ENCODE measurements at places on chromosomes 2 and 18.

DNA sequence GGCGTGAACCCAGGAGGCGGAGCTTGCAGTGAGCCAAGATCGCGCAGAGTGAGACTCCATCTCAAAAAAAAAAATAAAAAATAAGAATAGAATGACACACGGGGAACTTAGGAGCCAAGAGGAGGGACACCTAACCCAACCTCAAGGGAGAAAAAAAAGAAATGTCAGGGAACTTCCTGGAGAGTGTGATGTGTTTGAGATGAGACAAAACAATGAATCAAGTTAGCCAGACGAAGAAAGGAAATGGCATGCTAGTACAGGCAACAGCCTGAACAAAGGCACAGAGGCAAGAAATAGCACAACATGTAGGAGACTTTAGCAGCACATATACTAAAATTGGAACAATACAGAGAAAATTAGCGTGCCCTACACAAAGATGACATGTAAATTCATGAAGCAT lies 36.7 kb upstream of the PAPOLG start:
- no peak for DNase-seq

DNA sequence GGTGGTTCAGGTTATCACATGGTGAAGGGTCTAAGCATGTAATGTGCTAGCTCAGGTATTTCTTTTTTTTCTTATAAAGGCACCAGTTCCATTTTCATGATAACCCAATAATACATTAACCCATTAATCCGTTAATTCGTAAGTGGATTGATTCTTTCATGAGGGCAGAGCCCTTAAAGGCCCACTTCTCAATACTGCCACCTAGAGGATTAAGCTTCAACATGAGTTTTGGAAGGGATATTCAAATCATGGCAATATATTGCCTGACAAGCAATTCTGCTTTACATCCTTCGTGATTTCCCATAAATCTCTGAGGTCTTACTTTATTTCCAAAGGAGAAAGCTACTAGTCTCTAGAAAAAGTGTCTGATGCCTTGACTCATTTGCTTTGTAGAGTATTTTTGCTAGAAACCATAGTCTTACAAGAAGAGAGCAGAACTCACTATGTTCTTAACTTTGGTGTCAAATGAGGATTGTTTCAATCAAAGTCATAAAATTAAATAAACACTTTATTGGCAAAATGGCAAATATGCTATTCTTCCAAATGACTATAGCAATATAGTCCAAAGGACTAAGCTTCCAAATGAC lies 271.3 kb downstream of the KCNS3 start:
- DNase-seq: no peak

DNA sequence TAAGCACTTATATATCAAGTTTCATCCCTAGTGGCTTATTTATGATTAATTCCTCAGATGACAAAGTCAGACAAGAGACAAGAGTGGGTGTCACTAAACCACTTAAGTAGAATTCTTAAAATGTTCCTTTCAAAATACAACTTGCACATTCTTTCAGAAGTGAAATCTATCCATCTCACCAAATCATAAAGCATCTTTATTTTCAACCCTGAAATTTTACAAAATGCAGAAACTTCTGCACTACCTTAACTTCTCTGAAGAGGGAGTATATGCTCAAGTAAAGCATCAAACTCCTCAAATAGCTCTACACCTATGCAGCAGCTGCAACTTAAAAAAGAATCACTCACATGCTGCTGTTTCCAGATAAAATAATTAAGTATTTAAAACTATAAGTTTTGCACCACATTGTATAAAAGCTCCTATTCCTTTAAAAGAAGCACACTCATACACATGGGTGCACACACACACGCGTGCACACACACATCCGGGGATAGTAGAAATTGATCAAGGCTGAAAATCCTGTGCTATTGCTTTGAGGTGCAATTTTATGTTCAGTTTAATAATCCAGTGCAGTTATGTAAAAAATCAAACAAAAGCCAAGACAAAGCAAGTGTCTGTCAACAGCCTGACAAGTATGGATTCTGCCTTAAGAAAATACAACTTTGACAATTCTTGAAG lies 244.5 kb downstream of the TCF4 start:
- no peak for DNase-seq

DNA sequence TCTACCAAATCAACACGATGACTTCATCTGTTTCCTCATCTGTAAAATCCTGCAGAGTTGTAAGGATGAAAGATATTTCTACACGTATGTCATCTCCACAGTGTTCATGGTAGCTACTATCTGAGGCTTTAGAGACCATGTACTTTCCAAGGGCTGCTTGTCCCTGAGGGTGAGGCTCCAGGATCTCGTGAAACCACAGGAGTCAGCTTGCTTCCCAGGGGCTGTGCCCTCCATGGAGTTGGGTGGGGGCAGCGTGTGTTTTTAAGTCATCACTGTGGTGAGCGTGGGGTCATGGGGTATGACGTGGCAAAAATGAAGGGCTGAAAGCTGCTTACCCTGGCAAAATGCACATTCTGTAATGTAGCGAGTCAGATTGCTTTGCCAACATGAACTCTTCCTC lies 81.6 kb downstream of the ASAP2 start:
- no peak for DNase-seq

DNA sequence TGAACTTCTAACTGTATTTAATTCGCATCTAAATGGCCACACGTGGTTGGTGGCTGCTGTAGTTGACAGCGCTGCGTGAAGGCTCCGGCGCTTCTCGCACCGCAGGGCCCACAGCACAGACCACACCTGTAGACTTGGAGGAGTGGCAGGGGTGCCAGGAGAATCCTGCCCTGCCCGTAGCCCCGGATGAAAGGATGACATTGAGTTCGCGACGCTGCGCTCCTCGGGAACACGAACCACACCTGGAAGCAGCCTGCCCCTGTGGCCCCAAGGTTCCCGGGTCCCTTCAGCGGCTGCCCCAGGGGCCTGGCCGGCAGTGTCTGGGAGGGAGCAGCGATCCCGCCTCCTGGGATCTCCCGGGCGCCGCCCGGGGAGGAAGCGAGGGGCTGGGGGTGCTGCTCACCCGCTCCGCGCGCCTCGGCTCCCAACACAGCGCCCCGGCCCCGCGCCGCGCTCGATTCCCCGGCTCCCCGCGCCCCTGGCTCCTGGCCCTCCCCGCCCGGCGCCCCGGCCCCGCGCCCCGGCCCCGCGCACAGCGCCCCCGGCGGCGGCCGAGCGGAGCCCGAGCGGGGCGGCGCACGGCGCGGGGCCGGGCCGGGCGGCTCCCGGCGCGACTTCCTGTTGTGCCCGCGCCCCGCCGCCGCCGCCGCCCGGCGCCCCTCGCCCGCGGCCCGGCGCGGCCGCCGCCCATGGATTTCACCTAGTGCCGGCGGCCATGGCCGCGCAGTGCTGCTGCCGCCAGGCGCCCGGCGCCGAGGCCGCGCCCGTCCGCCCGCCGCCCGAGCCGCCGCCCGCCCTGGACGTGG lies at the start of gene RNPEPL1:
Gene RNPEPL1, plus strand, starts transcription at position 613 of the 806 bp plus-strand sequence. Its CDS starts 103 bp downstream, at position 716.
- DNase-seq: peak; percentile 35

DNA sequence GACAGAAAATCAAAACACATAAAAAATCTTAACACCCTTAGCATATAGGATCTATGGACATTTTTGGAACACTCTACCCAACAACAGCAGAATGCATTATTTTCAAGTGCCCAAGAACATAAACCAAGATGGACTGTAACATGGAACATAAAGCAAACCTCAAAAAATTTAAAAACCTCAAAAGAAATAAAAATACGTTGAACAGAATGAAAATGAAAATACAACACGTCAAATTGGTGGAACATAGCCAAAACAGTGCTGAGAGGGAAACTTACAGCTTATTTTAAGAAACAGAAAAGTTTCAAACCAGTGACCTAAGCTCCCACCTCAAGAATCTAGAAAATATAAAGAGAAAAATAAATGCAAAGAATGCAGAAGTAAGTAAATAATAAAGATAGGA lies 58.3 kb upstream of the BCL2L11 start:
- no peak for DNase-seq

- no peak for DNase-seq
Measured at GRCh38 chr18:55380589-55380988, 207.4 kb downstream of the TCF4 start.
